HS-27A (cell line): ENCODE measurements at places on chromosomes 7 and 10.

DNA sequence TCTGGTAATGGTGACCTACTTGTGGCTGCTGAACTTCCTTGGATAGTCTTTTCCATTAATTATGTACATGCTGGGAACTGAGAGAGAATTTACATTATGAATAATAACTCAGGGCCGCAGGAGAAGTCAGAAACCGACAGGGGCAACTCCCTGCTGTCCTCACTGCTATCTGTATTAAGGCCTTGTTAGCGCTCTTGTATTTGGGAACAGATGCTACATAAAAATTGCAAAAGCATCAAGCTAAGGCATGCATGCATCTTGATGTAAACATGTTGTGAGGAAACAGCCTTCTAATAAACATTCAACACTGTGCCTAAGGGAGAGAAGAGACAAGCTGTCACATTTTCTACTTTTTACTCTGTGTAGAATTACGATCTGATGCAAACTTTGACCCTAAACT is 158.4 kb downstream of the PARD3 start:
- no peak for DNase-seq

DNA sequence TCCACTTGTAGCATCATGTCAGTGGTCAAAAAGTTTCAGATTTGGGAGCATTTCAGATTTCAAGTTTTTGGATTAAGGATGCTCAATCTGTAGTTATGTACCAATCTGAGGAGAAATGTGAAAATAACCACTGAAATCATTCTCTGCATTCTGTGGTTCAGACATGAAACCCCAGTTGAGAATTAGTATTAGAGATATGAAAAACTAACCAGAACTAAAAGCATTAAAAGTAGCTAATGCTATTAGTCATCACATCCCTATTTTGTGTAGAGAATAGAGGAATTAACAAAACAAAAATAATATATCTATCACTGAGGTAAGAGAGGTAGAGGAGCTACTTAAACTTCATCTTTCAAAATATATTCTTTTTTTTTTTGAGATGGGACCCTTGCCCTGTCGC is 28.0 kb downstream of the MICU1 start:
- DNase-seq = no peak

DNA sequence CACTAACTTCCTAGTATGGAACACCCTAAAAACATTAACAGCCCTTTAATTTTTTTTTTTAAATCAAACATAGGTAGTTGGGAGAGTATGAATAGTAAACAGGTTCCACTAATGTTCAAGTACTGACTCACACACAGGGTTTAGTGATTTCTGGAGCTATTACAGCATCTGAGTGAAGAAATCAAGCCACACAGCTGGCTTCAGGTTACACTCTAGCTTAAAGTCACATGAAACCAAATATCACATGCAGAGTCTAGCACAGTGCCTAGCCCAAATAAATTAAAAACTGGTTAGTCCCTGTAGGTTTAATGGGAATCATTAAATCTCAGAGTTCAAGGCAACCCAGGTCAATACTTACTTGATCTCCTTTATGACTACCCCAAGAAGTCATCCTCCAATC is 11.6 kb downstream of the PANK1 start:
- no peak for DNase-seq

DNA sequence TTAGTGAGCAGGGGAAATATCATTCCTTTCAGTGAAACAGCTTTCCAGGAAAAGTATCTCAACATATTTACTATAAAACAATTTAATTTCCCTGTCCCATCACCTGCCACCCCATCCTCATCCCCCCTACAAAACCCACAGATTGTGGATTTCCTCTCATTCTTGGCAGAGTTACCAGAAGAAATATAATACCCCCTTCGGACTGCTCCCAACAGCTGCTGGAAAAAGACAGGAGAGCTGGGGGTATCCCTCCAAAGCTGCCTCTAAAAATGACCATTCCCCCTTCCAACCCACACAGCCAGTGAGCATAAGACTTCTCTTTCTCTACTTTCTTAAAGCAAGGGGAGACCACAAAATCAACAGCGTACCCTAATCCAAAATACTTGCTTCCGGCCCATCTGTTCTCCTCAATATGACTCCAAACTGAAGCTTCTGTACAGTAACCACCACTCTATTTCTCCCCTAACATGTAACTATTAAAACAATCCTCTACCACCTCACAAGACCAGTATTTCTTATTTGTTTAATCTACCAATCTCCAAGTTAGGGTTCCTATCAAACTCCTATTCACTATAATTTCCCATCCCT is 7.8 kb downstream of the FBXW4 start:
- DNase-seq = no peak

DNA sequence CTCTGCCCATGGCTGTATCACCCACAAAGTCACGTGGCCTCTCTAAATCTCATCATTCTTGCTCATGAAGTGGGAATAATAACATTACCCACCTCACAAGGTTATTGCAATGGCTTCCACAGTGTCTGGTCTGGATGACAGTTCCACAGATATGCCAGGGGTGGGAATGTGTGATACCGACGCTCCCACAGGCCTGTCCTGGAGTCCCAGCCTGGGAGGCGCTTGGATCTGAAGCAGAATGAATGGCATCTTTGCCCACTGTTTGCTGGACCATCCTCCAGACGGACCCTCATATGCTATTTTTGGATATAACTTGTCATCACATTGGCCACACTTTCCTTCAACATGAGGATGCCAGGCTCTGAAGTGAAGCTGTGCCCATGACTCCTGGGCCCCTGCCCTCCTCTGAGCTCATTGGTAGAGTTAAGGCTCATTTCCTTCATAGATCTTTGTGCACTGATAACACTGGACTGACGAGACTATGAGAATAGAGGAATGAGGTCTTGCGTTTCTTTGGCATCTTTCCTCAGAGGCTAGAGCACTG is 279.8 kb upstream of the ZNF32 start:
- DNase-seq = no peak

GRCh38 chr10:10911471-10911921 is 106.2 kb upstream of the CELF2 start:
- DNase-seq = peak; percentile 52

- DNase-seq = no peak
These were observed 4.6 kb downstream of the ARPC1B start for GRCh38 chr7:99379043-99379577.

DNA sequence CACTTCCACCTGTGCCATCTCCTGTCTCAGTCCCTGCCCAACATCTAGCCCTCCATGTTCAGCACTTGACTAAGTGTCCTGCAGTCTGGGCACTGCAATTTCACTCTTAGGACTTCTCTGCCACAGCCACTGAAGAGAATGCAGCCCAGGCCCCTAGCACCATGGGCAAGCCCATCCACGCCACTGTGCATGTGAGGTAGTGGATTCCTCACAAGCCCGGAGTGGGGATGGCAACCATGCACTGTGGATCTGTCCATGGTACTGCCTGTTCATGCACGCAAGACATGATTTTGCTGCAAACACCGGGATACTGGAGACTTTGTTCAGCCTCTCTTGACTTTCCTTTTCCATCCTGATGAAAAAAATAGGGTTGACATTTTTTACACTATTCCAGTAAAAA is 12.3 kb downstream of the DDC start:
- DNase-seq = no peak
